ENCODE measurements at places on chromosomes 2 and 18.

DNA sequence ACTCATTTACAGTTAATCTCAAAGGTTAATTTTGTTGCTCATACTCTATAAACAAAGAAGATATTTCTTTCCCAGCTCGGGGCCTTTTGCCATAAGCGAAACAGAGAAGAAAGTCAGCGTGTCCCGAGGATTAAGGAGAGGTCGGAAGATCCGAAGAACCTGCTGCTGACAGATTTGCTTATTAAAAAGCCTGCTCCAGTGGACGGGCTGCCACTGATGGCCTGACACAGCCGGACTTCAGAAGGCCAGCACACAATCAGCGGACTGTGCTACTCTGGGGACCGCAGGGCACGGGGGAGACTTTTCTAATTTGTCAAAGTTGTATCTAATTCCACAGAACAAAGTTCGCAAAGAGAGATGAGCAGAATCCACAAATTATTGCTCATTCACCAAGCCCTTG lies 315.4 kb downstream of the ETAA1 start:
- no peak for DNase-seq

- DNase-seq = no peak
Measured at GRCh38 chr2:122815120-122815519, 1059.7 kb downstream of the TSN start.

DNA sequence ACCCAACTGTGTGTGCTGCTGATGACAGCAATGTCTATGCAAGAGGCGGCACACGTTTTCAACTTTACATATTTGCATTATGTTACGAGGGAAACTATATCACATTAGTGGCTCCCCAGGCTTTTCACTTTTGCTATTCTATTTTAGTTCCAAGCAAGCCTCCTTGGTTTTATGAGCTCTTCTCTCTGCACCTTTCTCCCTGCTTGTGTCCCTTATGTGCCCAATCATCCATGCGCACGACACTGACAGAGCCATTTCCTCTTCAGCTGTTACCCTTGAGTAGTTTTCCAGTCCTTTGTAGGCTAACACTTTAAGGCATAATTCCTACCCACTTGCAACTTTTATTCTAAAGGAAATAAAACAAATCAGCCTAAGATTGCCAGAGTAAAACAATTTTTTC lies 154.3 kb downstream of the TCF4 start:
- no peak for DNase-seq

DNA sequence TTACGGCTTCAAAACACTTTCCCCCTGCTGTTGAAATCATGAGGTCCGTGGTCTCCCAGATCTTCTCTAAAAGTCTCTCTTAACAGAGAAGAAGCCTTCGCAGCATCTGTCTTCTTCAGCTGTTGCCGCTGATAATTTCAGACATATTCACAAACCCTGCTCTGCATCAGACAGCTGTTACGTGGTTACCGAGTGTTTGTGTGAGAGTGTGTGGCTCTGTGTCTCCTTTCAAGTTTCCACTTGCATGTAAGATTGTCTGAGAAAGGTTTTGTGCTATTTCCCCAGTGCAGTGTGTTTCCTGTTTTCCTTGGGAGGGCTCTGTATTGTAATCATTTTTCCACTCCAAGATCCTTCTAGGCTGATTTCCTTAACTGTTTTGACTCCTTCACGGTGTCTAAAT lies 32.8 kb downstream of the MAIP1 start:
- no peak for DNase-seq

GRCh38 chr2:118320658-118321057 lies 232.4 kb downstream of the INSIG2 start:
- DNase-seq = no peak

GRCh38 chr2:20609995-20610357 lies 40.9 kb downstream of the HS1BP3 start:
- no peak for DNase-seq

DNA sequence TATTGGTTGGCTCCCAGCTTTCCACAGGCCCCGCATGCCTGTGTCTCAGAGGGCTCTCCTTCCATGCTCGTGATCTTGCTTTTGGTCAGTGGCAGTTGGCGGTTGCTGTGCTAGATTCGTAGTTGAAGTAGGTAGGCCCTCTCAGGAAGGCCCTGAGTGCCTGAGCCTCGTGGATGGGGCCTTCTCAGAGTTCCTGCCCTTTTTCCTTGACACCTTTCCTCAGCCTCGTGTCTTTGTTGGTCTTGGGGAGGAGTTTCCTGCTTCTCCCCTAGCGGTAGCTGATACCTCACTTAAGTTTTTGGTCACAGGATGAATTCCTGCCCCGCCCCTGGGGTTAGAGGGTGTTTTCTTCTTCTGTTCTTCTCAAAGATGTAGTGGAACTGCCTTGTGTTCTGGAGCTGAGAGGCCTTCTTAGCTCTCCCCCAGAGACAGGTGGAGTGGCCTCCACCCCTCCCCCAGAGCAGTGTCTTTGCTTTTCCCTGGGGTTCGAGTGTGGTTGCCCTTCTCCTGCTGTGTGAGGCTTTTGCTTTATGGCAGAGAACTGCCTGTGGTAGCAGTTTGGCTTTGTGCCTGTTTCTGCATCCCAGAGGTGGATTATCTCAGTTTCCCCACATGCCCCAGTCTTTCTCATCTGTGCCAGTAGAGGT lies 94.8 kb downstream of the ZNF407 start:
- no peak for DNase-seq

- DNase-seq = no peak
Measured at GRCh38 chr2:39667104-39667885, 1.6 kb downstream of the TMEM178A start.

DNA sequence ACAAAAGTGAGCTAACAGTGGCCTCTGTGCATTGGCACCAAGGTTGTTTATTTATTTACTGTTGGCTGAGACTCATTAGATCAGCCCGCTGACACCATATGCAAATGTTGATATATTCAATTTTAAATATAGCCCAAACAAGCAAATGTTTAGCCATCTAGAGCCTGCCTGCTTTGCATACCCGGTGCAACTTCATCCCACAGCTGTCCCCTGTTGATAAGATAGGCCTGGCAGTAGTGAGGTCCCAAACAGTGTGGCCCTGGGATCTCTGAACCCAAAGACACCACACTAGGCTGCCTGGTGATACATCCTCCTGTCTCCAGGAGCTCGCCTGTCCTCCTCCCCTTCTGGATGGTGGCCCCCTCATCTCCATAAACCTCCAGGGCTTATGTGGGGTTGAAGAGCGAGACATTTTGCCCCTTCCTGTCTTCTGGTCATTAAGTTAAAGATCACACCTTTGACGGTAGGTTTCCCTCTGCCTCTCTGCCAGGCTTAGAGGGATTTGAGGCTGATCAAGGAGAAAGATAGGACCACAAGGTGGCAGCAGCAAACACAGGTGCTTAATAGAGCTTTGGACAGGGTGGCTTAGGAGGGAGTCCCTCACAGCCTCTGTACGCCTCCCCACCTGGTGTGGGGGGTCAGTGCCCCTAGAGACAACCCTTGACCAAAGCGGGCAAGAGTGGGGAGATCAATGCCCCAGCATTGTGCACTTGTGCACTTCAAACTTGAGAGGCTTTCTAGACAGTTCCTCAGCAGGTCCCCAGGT lies 23.7 kb upstream of the MYO5B start:
- peak; percentile 34 for DNase-seq
